ENCODE measurements at places on chromosomes 2 and 18.
A peak's percentile ranks its signal among the peaks of the same experiment; 100 is the strongest.

GRCh38 chr2:151217343-151217742 is 44.3 kb downstream of the RBM43 start:
- no peak for DNase-seq

GRCh38 chr2:210007895-210008294 is 5.5 kb downstream of the RPE start:
- DNase-seq = no peak

GRCh38 chr18:76416911-76417310 is 78.1 kb downstream of the ZNF516 start:
- DNase-seq = no peak

- no peak for DNase-seq
Measured at GRCh38 chr2:69033461-69034095, 20.6 kb downstream of the ANTXR1 start.

DNA sequence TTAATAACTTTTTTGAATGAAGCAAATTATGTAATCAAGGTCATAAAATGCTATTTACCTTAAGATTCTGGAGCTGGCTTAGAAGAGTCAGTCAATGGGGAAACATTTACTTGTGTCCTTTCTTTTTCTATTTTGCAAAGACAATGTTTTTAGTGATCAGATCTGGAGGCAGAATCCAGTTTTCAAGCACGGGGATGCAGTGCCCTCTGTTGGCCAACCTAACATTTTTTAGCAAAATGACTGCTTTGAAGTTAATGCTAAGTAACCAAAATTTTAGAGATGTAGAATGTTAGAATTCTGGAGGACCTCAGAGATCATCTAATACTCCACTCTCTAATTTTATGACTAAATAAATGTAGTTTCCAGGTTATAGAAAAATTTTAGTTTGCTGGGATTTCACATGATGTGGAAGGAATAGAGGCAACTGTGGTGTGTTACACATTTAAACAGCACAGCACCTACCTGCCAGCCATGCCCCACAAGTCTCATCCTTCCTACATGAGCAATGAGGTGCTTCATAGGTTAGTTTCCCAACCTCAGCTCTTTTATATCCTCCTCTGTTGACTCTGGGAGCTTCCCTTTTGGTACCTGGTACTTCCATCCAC is 23.6 kb upstream of the SLC9A4 start:
- peak; percentile 26 for DNase-seq

- peak; percentile 1 for DNase-seq
Measured at GRCh38 chr18:55321265-55322177, 266.5 kb downstream of the TCF4 start.

- DNase-seq = no peak
Measured at GRCh38 chr2:13611939-13612338, 895.2 kb downstream of the TRIB2 start.

DNA sequence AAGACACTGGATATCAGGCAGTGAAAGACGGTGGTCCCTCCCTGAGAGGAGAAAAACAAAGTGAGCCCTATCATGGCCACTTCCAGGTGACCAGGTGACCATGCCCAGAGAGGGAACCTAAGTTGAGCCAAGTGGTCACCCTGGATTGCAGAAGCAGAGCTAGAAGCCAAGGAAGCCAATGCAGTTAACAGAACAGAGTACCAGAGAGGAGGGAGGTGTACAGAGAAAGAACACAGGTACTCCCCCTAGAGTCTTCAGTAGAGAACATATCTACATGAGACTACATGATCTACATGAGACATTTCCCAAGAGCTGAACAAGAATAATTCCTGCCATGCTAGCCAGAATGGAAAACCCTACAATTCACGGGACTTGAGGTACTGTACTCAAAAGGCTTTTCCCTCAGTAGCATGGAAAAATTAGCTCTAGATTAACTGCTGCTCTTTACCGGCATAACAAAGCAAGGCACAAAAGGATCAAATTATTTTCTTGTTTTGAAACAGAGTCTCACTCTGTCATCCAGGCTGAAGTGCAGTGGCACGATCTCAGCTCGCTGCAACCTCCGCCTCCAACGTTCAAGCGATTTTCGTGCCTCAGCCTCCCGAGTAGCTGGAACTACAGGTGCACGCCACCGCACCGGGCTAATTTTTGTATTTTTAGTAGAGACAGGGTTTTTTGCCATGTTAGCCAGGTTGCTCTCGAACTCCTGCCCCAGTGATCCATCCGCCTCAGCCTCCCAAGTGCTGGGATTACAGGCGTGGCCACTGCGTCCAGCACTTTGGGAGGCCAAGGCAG is 23.5 kb downstream of the ROCK2 start:
- no peak for DNase-seq

GRCh38 chr18:13043066-13043465 is 51.9 kb downstream of the CEP192 start:
- DNase-seq = no peak

DNA sequence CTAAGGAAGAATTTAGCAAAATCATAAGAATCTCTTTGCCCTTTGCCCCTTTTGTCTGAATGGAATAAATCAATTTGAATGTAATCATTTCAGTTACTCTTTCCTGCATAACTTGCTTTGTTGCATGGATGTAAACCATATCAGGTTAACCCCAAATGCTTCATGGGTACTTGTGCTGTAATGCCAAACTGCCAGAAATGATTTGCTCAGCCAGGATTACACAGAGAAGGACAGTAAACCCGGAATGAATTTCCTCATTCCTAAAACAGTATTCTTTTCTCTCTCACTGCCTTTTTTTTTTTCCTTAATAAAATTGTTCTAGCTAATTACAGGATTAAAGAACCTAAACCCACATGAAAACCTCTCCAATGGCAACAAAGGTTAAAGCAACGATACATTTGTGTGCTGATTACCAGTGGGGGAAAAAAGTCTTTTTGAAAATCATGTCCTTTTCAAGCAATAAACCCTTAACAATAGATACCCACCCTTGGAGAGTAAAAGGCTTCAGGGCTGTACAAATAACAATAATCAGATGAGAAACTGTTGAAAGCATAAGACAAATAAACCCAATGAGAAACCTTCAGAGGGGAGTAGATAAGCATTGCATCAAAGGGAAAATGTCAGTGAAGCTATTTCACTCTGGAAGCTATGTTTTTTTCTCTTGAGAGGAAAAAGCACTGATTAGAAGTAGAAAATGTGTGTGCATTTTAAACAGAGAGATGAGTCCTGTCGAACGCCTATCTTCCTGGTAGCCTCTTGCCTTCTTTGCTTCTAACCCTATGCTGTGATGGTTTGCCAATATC is 275.3 kb downstream of the CDH2 start:
- no peak for DNase-seq

DNA sequence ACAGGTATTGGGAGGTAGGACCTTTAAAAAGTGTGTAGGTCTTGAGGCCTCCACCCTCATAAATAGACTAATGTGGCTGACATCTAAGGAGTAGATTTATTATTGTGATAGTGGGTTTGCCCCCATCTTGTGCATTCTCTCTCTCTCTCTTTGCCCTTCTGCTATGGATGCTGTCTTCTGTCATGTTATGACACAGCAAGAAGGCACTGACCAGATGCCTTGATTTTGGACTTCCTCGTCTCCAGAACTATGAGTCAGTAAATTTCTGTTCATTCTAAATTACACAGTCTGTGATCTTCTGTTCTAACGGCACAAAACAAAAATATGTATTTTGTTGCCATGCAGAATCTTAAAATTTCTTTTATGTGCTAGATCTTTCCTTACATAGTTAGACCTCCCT is 66.9 kb downstream of the ATAD2B start:
- DNase-seq = no peak

- peak; percentile 55 for DNase-seq
Measured at GRCh38 chr2:143128681-143129580, at the start of gene ARHGAP15. ARHGAP15 (plus strand) TSS chr2:143129419.

GRCh38 chr2:105581555-105581944 is 163.2 kb upstream of the NCK2 start:
- DNase-seq = no peak

DNA sequence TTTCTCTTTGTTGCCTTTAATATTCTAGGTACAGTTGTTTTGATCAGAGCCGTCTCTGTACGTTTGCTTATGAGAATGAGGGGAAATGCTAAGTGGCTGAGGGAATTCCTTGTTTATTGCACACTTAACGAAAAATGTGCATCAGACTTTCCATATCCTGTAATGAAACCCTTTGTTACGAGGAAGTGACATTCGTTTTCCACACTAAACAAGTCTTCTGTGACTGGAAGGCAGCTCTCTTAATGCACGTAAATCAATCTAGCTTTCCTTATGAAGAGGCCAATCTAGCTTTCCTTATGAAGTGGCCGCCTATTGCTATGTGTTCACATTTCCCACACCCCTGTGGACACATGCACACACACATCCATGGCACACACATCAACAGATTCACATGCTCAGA is 186.2 kb downstream of the SNTG2 start:
- no peak for DNase-seq

- peak; percentile 50 for DNase-seq
Measured at GRCh38 chr2:135818937-135819610, 17.9 kb downstream of the LCT start.

GRCh38 chr2:198775737-198776136 is 682.0 kb downstream of the SATB2 start:
- no peak for DNase-seq

DNA sequence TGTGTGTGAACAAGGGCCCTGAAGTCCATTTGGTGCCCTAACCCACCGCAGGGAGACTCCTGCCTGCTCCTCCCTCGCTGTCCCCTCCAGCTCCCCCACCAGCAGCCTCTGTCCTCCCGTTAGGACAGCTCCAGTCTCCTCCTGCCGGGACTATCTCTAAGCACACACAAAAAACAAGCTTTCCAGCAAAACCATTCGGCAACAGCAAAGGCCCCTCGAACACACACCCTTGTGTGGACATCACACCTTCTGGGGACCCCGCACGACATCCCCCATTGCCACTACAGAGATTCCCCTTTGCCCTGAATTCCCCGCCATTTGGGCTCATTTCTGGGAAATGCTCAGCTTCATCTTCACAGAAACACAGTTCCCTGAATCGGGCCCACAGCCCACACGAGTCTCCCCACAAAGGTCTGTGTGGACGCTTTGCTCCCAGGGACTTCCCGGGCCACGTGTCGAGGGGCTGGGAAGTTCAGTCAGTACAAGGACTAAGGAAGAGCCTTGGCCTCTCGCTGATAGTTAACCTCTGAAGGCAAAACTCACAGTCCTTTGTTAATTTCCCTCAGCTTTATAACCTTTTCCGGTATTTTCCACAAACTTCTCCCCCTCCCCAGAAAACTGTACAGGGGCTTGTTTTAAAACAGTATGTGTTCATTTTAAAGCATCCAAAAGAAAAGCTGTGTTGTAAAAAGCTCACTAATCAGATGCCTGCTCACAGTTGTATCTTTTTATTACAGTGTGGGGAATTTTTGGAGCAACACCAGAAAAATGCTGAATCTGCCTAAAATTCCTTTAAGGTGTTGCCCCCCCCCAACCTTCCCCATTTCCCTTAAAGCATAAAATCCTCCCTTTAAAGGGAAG is 25.9 kb downstream of the SMAD7 start:
- DNase-seq = no peak

GRCh38 chr2:18987592-18988073 is 370.8 kb downstream of the OSR1 start:
- DNase-seq = no peak

DNA sequence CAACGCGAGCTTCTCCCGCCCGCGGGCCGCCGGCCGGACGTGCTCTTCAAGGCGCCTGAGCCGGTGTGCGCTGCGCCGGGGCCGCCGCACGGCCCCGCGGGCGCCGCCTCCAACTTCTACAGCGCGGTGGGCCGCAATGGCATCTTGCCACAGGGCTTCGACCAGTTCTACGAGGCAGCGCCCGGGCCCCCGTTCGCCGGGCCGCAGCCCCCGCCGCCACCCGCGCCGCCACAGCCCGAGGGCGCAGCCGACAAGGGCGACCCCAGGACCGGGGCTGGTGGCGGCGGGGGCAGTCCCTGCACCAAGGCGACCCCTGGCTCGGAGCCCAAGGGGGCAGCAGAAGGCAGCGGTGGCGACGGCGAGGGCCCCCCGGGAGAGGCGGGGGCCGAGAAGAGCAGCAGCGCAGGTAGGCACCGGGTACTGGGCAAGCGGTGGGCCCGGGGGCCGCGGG is 676 bp downstream of the HOXD11 start:
- no peak for DNase-seq

GRCh38 chr2:60855989-60856669 is 25.2 kb upstream of the REL start:
- DNase-seq = no peak

DNA sequence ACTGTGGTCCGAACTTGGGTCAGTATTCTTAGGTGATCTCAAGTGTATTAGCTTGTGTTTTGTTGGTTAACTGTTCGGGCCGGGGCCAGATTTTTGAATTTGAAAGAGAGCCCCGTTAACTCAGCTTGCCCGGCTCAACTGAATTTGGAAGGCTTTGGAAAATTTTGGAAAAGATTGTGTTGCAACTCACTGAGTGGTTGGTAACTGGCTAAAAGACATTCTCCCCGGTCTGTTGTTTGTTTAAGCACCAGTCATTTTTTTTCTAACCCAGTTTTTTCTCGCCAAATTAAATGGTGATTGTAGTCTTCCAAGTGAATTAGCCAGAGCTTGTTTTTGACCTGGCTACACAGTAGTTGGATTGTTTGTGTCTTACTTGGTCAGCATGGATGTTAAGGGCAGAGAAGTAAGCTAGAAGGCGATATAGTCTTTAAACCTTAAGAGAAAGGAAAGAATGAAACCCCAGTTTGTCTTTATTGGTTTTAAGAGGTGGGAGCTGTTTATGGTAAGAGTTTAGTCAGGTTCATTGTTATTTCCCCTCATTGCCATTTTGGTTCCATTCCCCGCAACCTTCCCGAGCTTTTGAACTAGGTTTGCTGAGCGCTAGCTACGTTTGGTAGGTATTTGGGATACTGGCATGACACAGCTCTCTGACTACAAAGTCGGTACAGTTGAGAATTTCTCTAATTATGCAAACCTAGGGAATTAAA is 2.4 kb downstream of the MAP4K4 start:
- no peak for DNase-seq

- no peak for DNase-seq
Measured at GRCh38 chr2:98543842-98544241, 64.5 kb downstream of the COA5 start.

DNA sequence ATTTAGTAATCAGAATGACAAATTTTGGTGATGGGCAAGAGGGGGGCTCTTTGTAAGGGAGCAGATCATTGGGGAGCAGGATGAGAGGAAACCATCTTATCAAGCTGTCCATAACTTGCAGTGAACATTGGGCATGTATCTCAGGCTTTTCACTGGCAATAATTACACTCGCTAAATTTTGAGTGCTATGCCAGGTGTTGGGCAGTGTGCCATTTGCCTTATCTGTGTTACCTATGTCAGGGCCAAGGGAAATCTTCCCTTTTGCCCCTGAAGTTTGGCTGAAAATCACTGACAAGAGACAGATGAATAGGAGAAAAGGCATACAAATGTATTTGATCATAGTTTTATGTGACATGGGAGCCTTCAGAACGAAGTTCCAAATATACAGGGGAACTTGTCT is 39.0 kb downstream of the NOSTRIN start:
- DNase-seq = no peak

- DNase-seq = peak; percentile 8
Measured at GRCh38 chr18:70491734-70492348, 203.0 kb downstream of the SOCS6 start.

GRCh38 chr2:240638512-240639160 is 13.4 kb downstream of the GPR35 start:
- no peak for DNase-seq
